ENCODE measurements at places on chromosomes 13 and 19.

GRCh38 chr19:52600639-52601024, 30.5 kb downstream of the ZNF701 start:
- DNase-seq = no peak

DNA sequence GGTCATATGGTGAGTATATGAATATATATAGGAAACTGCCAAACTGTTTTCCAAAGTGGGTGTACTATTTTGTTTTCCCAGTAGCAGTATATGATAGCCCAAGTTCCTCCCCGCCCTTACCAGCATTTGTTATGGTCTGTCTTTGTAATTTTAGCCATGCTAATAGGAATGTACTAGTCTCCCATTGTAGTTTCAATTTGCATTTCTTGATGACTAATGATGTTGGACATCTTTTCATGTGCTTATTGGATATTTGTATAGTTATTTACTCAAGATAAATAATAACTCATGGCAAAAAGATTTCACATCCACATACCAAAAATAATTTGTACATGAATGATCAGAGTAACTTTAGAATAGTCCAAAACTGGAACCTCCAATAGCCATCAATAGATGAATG, 75.3 kb upstream of the SERP2 start:
- no peak for DNase-seq

DNA sequence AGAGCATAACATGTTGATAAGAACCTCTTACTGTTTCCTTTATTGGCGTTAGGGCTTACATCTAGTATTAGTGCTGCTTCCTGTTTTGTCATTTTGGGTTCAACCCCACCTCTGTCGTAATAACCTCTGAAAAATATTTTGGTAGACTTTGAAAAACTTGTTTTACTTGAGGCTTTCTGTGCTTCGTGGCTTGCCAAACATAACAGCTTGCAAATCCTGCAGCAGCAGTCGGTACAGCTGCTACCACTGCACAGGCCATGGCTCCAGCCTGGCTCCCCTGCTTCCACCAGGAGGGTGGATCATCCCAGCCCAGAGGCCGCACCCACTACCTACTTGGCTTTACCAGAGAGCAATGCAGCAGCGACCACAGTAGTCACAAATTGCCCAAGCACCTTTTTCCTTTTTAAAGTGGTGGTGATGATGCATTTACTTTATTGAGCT, 11.8 kb upstream of the CEACAM4 start:
- DNase-seq = no peak

DNA sequence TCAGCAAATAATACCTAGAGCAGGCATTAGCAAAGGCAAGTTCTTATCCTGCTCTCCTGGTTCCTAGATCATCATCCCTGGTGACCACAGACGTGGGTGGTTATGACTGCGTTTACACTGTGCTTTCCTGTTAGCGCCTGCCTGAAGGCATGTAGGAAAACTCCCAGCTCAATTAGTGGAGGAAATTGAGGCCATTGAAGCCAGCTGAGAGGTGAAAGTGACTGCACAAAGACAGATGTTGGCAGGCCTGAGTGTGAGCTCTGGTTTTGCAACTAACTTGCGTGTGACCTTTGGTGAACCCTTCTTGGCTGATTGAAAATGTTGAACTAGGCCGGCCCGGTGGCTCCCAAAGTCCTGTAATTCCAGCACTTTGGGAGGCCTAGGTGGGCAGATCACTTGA, 17.5 kb upstream of the NWD1 start:
- no peak for DNase-seq

GRCh38 chr13:50757008-50757407, 86.5 kb downstream of the DLEU7 start:
- no peak for DNase-seq

DNA sequence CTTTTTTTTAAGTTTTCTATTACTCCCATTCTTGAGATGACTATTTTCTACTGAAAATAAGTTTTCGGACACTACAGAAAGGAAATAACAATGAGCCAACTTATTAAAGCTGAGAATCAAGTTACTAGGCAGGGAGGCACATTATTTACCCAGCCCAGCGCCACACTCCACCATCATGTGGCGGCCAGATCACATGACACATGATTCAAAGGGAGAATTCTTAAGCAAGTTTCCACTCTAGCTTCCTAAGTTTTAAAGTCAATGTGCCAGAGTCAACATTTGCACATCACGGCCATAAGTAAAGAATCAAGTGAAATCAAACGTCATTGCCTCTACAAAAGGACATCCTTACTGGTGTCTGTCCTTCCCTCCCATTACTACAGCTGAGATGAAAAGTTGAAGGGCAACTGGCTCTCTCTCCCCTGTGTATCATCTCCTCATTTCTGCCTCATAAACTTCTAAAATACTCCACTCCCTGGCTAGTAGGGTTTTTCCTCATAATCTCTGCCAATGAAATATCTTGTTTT, 81.7 kb downstream of the KLF12 start:
- DNase-seq = no peak

GRCh38 chr13:23799945-23800344, 89.3 kb downstream of the MIPEP start:
- no peak for DNase-seq

- DNase-seq = no peak
These were observed 516 bp downstream of the ZNF175 start for GRCh38 chr19:51571599-51571998.

DNA sequence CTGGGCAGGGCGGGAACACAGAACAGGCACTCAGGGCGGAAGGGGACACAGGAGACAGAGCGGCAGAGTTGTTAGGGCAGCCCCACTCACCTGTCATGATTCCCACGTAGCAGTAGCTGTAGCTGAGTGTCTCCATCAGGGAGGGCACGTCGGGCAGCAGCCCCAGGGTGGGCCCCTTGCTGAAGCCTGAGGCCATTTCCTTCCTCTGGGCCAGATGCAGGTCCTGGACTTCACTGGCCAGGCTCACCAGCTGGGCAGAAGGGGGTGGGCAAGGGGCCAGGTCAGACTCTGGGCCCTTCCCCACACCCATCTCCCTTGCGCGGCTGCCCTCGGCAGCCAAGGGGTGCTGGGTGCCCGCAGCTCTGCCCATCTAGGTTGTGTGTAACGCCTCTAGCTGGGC, 5.9 kb downstream of the MBOAT7 start:
- no peak for DNase-seq

- DNase-seq = no peak
These were observed 6.5 kb upstream of the ERVV-1 start for GRCh38 chr19:53007200-53007599.

DNA sequence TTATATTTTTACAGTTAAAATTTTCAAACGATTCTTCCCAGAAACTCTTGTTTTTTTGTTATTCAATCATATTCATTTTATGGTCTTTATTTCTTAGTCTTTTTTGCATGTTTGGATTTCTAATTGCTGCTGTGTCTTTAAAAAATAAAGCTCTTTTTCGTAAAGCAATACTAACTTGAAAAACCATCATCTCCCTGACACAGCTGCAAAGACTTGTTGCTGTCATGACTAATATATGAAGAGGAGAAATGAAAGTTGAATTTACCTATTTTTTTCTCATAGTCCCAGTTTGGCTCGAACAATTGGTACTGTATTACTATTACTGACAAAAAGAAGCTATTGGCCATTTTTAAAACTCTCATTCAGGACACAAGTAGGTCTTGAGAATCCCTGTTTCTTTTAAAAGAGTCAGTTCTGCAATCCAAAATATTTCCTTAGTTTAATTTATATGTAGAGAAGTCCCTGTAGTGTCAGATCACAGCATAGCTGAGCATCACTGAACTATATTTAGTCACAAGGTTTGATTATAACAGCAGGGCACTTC, 12.1 kb upstream of the SPART start:
- no peak for DNase-seq

Measured in cortex of kidney (tissue), 1 donor.